ENCODE measurements at places on chromosomes 12 and 14. TPM values are rescaled to one million over a fixed set of nuclear protein-coding genes. Genes with fewer than 3 reads are reported as not detected.

The CTSG gene
- 0.98 TPM for total RNA-seq

The SLC7A8 gene
- 98.9 TPM for total RNA-seq

The KSR2 gene
- 1.9 TPM for total RNA-seq

The PLEK2 gene
- not detected for total RNA-seq

The KERA gene
- not detected for total RNA-seq

The LRRIQ1 gene
- total RNA-seq: 1.5 TPM

The KRT8 gene
- total RNA-seq: 430 TPM

The KRT75 gene
- not detected for total RNA-seq

The CLEC7A gene
- total RNA-seq: 5.2 TPM

The ACACB gene
- 957 TPM for total RNA-seq

The HOXC11 gene
- total RNA-seq: not detected

The LRRK2 gene
- 11.1 TPM for total RNA-seq

The CLEC4C gene
- total RNA-seq: not detected

The KCNC2 gene
- not detected for total RNA-seq

The RNU4-1 gene
- under 0.01 TPM for total RNA-seq

The STXBP6 gene
- total RNA-seq: 8.3 TPM

The CLEC4A gene
- total RNA-seq: 3.9 TPM

The PTPN6 gene
- 14.7 TPM for total RNA-seq

The DICER1 gene
- 78.0 TPM for total RNA-seq

The INTS13 gene
- total RNA-seq: 23.1 TPM

The CEBPE gene
- not detected for total RNA-seq

The POTEG gene
- total RNA-seq: not detected

The IL22 gene
- not detected for total RNA-seq

The PPP1R1A gene
- total RNA-seq: 316 TPM

The PAPLN gene
- total RNA-seq: 19.7 TPM

The PPP4R4 gene
- total RNA-seq: 0.48 TPM

The NEK9 gene
- 52.1 TPM for total RNA-seq

The BDKRB1 gene
- total RNA-seq: not detected

The LTBP2 gene
- total RNA-seq: 34.7 TPM

The RIMKLB gene
- total RNA-seq: 52.1 TPM

The TBX5 gene
- 10.2 TPM for total RNA-seq

The BLOC1S1 gene
- total RNA-seq: 162 TPM

The POTEM gene
- total RNA-seq: not detected

The TGM1 gene
- 1.6 TPM for total RNA-seq

The INSM2 gene
- total RNA-seq: not detected

The TXNDC16 gene
- total RNA-seq: 18.3 TPM

The TMEM253 gene
- 0.98 TPM for total RNA-seq

The DDX51 gene
- total RNA-seq: 16.4 TPM

The PTPRB gene
- 18.4 TPM for total RNA-seq

The SLC17A8 gene
- total RNA-seq: not detected

The PTCSC3 gene
- total RNA-seq: not detected

The CCDC196 gene
- total RNA-seq: not detected

The TAS2R31 gene
- 6.1 TPM for total RNA-seq

The CD4 gene
- 11.0 TPM for total RNA-seq

The CD69 gene
- total RNA-seq: 11.5 TPM

The LTBR gene
- total RNA-seq: 90.1 TPM

The RPL10L gene
- total RNA-seq: not detected

The TGFB3 gene
- 35.7 TPM for total RNA-seq

The AQP2 gene
- total RNA-seq: not detected

The TMBIM6 gene
- 364 TPM for total RNA-seq

The BDKRB2 gene
- 1.1 TPM for total RNA-seq

The EEF1AKMT3 gene
- 15.7 TPM for total RNA-seq

The IL23A gene
- not detected for total RNA-seq

The CELA1 gene
- total RNA-seq: not detected

The COX8C gene
- total RNA-seq: not detected
